ENCODE measurements at places on chromosomes 13 and 19.

DNA sequence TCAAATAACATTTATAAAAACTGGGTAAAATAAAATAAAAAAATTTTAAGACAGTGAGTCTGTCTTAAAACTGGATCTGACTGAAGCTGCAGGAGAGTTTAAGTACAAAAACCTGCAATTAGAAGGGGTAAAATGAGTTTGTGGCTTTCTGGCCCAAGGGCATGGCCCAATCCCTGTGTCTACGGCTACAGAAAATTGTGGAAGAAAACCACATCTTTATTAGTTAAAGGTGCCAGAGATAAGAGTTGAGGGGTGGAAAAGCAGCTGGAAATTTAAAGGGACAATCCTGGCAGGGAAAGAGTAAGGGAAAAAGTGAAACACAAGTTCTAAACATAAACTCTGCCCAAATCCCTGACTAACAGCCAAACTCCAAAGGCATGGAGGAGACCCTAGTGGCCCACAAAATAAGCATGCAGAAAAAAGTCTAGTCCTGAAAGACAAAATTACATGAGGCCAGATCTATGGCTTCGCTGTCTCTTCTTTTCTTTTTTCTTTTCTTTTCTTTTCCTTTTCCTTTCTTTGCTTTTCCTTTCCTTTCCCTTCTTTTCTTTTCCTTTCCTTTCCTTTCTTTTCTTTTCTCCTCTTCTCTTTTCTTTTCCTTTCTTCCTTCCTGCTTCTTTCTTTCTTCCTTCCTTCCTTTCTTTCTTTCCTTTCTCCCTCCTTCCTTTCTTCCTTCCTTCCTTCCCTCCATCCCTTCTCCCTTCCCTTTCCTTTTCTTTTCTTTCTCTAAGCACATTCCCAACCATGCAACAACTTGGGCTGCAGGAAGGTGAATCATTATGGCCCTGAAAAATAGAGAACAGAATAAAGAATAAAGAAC, 23.5 kb upstream of the DLEU7 start:
- no peak for DNase-seq

DNA sequence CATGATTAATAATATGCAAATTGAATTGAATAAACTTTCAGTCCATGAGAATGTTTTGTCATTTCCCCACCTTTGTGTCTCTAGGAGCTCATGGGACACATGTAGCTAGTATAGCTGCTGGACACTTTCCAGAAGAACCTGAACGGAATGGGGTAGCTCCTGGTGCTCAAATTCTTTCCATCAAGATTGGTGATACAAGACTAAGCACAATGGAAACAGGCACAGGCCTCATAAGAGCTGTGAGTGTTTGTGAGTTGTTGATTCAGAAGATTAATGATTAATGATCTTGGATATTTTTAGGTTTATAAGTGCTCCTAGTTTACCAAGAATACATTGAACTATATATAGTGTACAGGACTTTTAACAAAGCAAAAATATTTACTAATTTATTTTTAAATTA, 30.1 kb downstream of the TPP2 start:
- no peak for DNase-seq

GRCh38 chr13:101455863-101456262, 3.4 kb downstream of the ITGBL1 start:
- DNase-seq: peak; percentile 61

GRCh38 chr19:5925830-5926427, 11.9 kb downstream of the CAPS start:
- no peak for DNase-seq

DNA sequence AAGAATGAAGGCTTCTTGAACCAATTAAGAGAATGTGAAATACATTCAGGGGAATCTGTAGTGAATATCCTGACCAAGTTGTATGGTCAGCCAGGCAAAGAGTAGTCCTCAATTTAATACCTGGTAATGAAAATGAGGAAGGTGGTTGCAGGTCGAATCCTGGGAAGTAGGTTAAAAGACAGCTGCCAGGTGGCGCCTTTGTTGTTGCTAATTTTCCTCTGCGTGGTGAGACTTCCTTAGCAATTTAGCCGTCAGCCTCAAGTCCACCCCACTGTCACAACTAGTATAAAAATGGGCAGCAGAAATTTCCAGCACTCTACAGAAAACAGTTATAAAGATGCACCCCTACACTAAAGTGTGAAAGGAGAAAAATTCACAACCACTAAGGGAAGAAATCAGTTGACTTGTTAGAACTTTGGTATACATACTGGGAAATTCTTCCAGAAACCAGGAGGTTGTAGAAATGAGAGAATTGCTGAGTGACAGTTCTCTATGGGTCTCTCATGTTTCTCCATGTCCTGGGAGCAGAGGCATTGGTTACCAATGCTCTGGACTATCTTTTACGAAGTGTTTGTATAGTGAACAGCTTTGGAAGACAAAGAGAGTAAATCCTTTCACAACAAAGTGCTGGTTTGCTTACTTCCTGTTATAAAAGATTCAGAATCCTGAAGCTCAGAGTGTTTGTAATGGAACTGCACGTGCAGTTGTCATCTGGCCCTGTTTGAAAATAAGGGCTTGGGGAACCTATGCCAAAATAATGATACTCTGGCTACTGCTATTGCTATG, 235.9 kb downstream of the NHLRC3 start:
- no peak for DNase-seq

- no peak for DNase-seq
Measured at GRCh38 chr13:44172281-44172810, 201.3 kb upstream of the SERP2 start.

GRCh38 chr19:13172346-13173138, 22.3 kb downstream of the IER2 start:
- DNase-seq: peak; percentile 84

GRCh38 chr13:41471785-41472184, 14.4 kb downstream of the RGCC start:
- no peak for DNase-seq

- DNase-seq: no peak
Measured at GRCh38 chr13:98821372-98822224, 69.1 kb upstream of the SLC15A1 start.

- DNase-seq: no peak
Measured at GRCh38 chr19:8069096-8069973, 16.8 kb downstream of the CCL25 start.

DNA sequence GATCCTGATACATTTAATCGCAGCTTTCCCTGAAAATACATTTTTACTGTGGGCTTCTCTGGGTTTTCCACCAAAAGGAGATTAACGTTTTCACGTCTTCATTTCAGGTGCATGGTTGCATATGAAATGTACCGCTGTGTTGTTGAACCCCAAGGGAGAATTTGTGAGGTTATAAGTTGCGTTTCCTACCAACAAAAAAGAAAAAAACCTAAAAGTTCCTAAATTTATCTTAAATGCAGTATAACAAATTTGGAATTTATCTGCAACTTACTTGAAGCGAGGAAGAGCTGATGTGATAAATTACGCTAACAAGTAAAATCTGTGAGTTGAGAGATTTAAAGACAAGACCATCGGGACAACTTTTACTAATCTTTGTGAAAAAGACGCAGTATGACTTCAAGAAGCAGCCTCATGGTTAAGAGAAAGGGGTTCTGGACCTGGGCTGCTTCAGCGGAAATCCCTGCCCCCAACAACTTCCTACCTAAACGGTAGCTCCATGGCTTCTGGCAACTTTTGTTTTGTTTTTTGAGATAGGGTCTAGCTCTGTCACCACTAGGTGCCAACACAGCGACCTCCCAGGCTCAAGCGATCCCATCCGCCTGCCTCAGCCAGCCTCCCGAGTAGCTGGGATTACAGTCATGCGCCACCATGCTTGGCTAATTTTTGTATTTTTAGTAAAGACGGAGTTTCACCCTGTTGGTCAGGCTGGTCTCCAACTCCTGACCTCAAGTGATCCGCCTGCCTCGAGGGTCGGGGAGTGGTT, 958 bp upstream of the OBI1 start:
- no peak for DNase-seq

DNA sequence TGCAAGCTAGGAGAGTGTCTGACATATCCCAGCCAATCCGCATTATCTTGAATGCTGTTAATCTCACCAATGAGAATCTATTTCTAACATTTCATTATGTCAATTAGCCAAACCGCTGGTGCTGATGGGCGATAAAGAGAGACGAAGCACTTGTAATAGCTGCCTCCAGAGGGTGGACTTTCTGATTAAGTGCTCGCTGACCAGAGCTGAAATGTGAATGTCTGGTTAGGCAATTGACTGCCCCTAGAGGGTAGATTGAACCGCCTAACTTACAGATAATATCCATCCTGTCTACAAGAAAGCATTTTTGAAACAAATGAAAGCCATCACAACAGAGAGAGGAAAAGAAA, 552 bp upstream of the GRWD1 start:
- no peak for DNase-seq

DNA sequence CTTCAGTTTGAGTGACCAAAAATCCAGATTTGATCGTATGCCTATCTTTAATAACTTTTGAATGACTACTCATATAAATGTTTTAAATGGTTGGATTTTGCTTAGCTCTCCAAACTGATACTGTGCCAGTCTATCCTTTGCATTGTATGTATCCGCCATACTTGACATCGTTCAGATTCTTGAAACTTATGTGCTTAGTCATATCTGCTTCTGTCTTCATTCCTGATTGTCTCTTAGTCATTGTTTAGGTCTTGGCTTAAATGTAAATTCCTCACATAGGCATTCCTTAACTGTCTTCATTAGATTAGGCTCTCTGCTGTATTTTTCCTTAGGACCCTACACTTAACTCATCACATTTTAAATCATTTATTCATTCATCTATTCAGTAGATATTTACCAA, 126.0 kb downstream of the PCCA start:
- peak; percentile 62 for DNase-seq

- DNase-seq: no peak
Measured at GRCh38 chr19:33447336-33448158, 74.0 kb downstream of the CEBPG start.

DNA sequence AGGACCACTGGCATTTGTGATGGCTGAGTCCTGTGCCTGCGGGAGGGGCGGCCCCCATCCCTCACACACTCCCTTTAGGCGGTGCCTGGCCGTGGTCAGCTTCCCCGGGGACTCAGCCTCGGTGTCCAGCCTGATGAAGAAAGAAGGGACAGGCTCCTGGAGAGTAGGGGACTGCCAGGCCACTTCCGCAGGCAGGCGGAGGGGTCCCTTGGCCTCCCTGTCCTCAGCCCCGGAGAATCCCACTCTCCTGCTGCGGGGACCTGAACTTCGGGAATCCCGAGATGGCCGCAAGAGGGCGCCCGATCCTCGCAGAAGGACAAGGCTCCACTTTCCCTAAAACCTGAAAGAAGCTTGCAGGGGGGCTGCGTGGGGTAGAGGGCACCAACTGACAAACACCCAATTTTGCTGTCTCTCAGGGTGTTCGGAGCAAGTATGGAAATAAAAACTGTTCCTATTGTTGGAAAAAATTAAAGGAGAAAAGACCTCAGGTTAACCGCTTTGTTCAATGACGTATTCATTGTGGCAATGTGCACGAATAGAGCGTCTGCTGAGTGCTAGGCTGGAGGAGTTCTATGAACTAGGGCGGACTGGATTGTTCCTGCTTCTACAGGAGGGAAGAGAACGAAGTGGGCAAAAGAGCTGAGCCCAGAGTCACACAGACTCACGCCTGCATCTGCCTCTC, 297.3 kb downstream of the ZNF536 start:
- no peak for DNase-seq

DNA sequence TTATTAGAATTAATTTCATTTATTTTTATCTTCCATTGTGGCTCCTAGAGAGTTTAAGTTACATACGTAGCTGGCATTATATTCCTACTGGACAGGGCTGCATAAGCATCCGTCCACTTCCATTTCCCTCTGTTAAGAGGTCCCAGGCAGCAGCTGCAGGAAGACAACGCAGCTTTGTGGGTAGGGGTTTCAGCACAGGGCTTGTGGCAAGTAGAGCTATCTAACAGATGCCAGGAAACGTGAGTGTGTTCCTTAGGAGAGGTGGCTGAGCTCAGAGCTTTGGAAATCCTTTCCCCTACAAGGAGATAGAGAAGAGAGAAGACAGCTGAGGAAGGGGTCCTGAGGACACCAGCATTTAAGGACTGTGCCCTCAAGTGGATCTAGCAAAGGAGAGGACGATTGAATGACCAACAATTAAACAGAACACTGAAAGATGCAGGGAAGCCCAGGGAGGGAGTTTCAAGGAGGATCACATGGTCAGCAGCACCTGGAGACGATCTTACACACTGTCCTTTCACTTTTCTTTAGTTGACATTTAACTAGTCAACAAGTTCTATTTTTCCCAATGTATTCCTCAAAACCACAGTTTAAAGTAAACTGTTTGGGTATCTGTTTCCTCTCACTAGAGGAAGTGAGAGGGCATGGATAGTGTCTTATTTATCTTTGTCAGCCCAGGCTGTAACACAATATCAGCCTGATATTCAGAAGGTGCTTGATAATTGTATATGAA, 2.3 kb upstream of the N4BP2L1 start:
- no peak for DNase-seq

DNA sequence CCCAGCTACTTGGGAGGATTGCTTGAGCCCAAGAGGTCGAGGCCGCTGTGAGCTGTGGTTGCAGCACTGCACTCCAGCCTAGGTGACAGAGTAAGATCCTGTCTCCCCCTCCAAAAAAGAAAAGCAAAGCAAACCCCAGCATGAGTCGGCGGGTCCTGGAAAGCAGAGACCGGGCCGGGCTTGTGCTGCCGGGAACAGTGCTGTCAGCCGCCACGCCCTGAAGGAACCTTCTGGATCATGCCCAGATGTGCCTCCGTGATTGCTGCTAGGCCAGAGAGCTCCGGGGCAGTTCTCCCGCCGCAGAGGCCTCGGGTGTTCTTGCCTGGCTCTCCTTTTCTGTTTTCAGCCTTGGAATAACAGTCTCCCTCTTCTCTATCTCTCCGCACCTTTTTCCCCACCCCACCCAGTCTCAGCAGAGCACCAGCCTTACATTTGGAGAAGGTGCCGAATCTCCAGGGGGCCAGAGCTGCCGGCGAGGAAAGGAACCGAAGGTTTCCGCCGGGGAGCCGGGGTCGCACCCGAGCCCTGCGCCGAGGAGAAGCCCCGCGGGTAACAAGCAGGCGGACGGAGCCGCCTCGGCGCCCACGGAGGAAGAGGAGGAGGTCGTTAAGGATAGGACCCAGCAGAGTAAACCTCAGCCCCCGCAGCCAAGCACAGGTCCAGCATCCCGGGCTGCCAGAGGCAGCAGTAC, 181.9 kb downstream of the STK24 start:
- DNase-seq: no peak

- no peak for DNase-seq
Measured at GRCh38 chr19:35370722-35371121, at the start of gene GPR42. Gene GPR42, plus strand, starts transcription at chr19:35371068. Its CDS starts 292 bp downstream, at chr19:35371360.

GRCh38 chr13:42478531-42479156, 95.3 kb upstream of the TNFSF11 start:
- no peak for DNase-seq
